ENCODE measurements at places on chromosomes 13 and 19.

GRCh38 chr19:51887522-51888498 is at the start of gene ZNF577:
ZNF577 (minus strand) TSS chr19:51887951; CDS start chr19:51880382, 7,569 bp downstream.
- peak; percentile 45 for DNase-seq

DNA sequence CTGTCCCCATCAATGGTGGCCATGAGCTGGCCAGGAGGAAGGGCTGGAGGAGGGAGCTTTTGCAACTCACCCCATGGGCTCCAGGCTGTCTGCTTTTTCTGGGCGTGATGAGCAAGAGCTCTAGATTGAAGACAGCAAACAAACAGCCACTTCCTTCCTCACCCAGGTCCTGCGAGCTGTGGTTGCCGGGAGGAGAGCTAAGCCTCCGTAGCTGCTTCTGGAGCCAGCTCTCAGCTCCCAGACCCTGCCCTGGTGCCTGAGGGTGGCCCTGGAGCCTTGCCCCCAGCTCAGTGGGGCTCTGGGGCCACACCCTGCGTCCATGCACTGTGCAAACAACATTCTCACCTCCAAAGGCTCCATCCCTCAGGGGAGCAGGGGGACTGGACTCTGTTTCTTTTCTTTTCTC is 6.2 kb downstream of the MYO1F start:
- no peak for DNase-seq

GRCh38 chr19:6678690-6679109 is 8.7 kb upstream of the TNFSF14 start:
- DNase-seq: no peak

GRCh38 chr19:46487178-46487801 is 8.4 kb downstream of the PNMA8B start:
- DNase-seq: no peak

GRCh38 chr13:112756511-112756966 is 66.7 kb downstream of the ATP11A start:
- DNase-seq: no peak

GRCh38 chr13:60655256-60655655 is 258.2 kb downstream of the TDRD3 start:
- DNase-seq: no peak

- DNase-seq: no peak
Observed at GRCh38 chr13:34943436-34944273, 1.6 kb downstream of the NBEA start.

DNA sequence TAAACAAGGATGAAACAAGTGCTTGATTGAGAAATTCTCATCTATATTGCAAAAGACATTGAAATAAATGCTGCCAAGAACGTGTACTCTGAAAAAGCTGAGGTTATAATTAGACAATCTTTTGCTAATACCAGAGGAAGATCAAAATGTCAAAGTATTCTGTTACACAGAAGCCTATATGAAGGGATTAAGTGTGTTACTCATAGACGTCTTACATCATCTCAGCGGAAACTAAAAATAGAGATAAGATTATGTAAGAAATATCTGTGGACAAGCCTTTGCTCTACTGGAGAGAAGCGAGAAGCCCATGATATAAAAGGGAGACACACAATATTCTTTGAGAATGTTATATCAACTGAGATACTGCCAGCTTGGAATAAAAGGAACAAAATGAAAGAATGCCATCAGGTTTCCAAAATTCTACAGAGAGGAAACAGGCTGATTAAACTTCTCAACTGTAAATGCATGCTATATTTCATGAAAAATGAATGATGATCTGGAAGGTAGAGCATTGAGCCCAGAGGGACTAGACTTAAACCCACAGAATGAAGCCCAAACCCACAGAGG is 699.0 kb downstream of the GPC5 start:
- DNase-seq: no peak

GRCh38 chr13:112332727-112333126 is 43.4 kb upstream of the SPACA7 start:
- no peak for DNase-seq

- no peak for DNase-seq
Observed at GRCh38 chr13:50970956-50971355, 61.4 kb downstream of the RNASEH2B start.

GRCh38 chr13:110549795-110550160 is 11.7 kb downstream of the RAB20 start:
- DNase-seq: no peak

DNA sequence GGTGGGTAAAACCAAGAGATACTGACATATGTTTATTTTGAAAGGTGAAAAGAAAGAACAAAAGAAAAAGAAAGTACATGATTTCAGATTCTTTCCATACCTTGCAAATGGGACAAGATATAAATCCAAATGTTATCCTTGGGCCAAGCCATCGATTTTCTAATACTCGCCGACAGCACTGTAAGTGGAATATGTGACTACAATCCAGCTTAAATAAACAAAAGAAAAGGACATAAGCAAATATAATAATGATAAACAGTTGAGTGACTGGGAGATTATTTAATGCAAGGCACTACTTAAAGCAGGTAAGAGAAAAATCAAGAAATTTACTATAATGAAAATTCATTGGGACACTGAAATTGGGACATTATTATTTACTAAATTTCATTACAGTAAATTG is 29.9 kb upstream of the FBXL3 start:
- DNase-seq: no peak
